Kasumi-1 (cell line): ENCODE measurements at places on chromosomes 12 and 14.

DNA sequence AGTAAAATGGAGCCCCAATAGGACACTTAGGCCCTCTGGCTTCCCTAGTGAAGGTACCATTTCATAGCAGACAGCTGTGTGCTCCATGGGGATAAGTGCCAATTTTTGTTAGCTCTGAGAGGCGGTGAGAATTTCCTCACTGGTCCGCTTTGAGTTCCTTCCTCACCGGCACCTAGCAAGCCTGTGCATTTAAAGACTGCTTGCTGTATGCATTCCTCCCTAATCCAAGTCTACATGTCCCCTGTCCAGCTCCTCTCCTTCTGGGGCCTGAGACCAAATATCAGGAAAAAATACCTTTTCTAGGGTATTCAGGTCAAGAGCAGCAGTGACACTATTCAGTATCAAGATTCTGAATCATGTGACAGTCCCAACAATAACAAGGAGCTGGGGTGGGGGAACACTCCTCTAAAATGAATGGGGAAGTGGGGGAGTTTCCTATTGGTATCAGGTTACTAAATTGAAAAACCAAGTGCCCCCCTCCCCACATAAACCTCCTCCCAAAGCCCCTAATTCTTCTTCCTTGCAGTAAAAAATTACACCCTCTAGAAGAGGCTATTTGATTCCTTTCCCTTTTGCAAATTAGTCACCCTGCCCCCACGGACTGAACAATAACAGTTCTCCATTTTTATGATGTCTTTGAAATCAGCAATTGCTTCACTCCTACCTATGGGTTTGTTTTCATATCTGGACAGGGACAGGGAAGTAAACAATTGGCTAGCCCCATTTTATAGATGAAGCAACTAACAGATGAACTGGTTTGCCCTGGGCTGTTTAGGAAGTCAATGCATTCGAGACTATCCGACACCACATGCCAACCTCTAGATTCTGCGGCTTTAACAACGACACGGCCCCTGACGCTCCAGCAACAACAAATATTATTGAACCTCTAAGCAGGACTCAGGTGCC is 28.9 kb downstream of the BCL11B start:
- DNase-seq: no peak

GRCh38 chr14:76307786-76308780 is 67.9 kb upstream of the ESRRB start:
- no peak for DNase-seq

- no peak for DNase-seq
Observed at GRCh38 chr12:95118138-95118787, 44.8 kb upstream of the NR2C1 start.

DNA sequence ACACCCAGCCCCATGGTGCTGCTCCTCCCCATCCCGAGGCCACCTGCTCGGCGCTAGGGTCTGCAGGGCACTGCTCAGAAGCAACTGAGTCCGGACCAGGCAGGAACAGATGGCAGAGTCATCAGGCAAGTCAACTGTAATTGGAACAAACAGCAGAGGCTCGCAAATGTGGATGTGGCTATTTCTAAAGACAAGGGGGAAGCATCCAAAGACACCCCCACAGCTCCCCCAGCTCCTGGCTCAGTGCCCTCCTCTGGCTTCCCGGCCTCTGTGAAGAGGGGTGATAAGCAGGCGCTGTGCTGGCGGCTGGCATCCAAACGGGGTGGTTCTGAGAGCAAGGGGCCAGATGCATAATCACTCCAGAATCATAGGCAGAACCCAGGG is 125.6 kb downstream of the PIWIL1 start:
- DNase-seq: no peak

GRCh38 chr12:128690641-128691040 is 133.1 kb downstream of the SLC15A4 start:
- no peak for DNase-seq

- DNase-seq: no peak
Observed at GRCh38 chr14:75133597-75133996, 6.7 kb upstream of the NEK9 start.

DNA sequence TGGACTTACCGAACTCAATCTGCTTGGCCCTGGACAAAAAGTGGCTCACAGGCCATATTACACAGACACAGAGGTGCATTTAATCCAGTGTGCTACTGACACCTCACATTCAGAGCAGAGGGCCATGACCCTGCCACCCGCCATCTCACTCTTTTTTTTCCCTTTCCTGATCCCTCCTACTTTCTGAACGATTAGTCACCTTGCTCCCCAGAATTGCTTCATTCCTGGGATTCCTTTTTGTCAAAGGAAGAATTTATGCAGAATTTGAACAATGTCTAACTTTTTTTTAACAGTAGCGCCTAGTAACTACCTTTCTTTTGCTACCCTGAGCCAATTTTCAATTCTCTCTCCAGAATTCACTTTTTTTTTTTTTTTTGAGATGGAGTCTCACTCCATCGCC is 4.6 kb downstream of the PKP2 start:
- DNase-seq: no peak

DNA sequence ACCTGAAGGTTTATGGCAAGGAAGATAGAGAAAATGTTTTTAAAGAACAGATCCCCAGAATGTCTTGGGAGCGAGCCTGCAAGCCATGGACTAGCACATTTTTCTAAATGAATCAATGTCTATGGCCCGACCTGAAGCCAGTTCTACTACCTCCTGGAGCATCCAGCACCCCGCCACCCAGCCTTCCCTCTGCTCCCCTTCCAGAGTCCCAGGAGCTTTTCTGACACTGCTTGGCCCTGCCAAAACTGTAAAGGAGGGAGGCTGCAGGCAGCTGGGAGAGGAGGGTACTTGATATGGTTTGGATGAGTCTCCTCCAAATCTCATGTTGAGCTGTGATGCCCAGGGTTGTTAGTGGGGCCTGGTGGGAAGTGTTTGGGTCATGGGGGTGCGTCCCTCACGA is 95.5 kb upstream of the FZD10 start:
- no peak for DNase-seq

- DNase-seq: no peak
Observed at GRCh38 chr12:115801871-115802270, 475.6 kb downstream of the MED13L start.

DNA sequence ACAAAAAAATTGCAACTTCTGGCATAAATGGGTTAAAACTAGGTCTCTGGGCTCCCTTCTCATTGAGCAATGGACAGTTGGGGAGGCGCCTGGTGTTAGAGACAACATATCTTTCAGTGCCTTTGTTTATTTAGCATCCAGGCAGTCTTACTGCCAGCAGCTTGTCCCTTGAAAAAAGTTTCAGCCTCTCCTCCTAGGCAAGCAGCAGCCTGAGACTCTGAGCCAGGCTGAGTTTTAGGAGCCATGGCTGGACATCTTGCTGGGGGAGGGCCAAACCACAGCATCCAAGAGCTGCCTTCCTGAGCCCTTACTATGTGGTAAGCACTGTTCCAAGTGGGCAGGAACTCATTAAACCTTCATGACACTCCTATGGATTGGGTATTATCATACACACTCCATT is 10.1 kb upstream of the JDP2 start:
- no peak for DNase-seq

- no peak for DNase-seq
Observed at GRCh38 chr12:47343684-47344567, 264.2 kb upstream of the AMIGO2 start.

DNA sequence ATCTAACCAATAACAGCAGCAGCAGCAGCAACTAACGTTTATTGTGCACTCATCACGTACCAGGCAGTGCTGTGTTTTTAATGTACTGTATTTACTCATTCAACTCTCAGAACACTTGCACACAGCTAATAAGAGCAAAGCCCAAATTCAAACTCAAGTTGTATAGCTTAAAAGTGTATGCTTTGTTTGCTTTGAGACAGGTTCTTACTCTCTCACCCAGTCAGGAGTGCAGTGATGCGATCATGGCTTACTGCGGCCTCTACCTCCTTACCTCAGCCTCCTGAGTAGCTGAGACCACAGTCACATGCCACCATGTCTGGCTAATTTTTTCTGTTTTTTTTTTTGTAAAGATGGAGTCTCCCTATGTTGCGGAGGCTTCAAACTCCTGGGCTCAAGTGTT is 105.4 kb downstream of the PAPLN start:
- no peak for DNase-seq

DNA sequence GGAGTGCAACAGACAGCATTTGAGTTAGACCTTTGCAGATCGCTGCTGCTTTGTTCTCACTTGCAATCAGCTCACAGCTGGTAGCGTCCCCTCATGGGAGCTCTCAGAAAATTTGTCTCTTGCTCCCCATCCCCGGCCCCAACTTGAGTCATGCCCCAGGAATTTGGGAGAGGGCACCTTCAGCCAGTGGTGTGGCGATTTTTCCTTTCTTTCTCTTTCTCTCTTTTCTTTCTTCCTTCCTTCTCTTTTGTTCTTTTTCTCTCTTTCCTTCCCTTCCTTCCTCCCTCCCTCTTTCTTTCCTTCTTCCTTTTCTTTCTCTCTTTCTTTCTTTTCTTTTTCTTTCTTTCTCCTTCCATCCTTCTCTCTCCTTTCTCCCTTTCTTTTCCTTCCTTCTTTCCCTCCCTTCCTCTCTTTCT is 34.2 kb upstream of the MAP1LC3B2 start:
- DNase-seq: no peak

DNA sequence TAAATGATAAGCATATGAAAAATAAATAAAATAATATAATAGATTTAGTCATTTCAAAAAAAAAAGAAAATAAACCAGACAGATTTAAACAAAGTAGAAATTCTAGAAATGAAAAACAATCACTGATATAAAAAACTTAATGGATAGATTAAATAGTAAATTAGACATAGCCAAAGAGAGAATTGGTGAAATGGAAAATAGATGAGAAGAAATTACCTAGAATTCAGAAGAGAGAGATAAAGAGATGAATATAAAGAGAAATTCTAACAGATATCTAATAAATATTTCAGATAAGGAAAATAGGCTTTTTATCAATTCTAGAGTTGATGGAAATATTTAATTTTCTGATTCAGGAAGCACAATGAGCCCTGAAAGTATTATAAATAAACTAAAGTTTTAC is 123.1 kb downstream of the PRIMA1 start:
- DNase-seq: no peak

GRCh38 chr14:103194256-103195045 is 71.2 kb downstream of the TNFAIP2 start:
- no peak for DNase-seq

DNA sequence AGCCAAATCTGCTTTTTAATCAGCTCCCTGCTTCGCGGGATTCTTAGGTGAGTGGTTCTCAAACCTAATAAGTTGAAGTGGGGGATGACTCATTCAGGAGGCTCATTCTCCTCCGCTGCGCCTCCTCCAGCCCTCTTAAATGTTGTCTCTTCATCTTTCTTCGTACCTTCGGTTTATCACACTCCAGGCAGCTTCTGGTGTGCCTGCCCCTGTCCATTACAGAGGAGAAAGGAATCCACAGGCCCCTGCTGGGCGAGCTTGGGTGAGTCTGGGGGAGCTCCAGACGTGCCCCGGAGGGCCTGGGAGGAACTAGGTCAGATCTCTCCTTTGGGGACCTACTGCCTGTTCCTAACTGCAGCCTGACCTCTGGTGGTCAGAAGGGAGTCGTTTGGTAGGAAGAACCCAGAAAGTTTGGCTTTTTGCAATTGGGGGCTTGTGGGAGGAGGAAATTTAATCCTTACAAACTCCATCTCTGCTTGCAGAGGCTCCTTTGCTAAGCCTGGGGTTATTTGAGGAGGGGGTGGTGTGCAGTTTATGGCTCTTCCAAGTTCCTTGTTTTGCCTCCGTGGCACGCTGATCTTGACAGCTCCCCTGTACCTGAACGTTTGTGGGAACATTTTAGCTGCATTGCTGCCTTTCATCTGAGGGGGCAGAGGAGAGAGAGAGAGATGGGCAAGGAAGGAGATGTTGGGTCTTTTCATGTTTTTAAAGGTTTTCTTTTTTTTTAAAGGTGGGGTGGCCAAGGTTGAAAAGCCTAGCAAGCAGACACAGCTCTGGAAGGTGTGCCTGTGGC is 84.1 kb upstream of the GNG2 start:
- peak; percentile 88 for DNase-seq

GRCh38 chr14:87960013-87960787 is 32.8 kb downstream of the GALC start:
- no peak for DNase-seq

GRCh38 chr12:70535896-70536374 is 101.3 kb downstream of the PTPRB start:
- DNase-seq: no peak

GRCh38 chr12:51531978-51532497 is 59.0 kb upstream of the SCN8A start:
- DNase-seq: peak; percentile 81

- no peak for DNase-seq
Observed at GRCh38 chr14:96191353-96191752, 13.3 kb upstream of the BDKRB2 start.

- DNase-seq: no peak
Observed at GRCh38 chr12:125124320-125124966, 59.2 kb downstream of the AACS start.

DNA sequence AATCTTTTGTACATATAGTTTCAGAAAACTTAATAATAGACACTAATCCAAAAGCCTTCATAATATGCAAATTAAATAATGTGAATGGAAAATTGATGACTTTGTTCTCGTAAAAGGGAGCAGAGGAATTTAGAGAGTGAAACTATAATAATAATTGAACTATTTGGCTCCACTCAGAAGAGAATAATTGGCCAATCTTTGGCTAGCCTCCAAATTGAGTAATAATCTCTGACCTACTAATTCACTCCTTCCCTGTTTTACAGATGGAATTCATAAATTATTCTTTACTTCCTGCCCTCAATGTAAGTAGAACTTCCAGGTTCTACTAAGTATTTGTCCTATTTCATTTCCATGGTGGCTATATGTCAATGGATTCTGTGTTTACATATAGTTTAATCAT is 15.8 kb downstream of the TRIM9 start:
- DNase-seq: no peak

DNA sequence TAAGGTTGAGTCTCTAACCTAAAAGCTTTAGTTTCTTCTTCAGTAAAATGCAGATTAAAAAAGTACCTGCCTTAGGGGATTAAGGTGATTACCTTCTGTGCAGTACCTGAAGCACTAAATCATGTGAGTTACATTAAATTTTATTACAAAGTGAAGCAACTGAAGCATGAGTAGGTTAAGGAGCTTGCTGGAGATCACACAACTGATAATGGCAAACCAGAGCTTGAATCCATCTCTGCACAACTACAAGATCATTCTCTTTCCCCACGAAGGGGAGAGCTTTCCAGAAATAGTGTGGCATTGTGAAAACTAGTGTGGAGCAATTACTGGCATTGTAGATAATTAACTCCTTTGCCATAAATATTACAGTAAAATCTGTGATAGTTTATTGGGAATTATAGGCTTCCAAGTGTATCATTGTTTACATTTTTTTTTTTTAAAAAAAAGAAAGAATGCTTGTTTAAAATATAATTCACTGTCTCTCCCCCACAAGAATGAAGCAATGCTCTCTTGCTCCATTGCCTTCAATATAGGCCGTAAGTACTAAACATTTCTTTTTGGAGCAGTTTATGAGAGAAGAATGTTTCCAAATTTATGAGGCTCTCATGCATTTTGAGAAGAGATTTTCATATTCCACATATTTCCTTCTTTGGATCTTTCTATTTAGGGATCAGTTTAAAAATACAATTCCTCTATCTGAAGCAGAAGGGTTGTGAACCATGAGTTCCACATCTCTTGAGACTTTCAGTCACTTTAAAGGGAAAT is 20.5 kb downstream of the SLC38A2 start:
- no peak for DNase-seq

- no peak for DNase-seq
Observed at GRCh38 chr12:109820816-109821381, 12.3 kb downstream of the TRPV4 start.
